ENCODE measurements at places on chromosomes 7 and 10.
A peak's percentile ranks its signal among the peaks of the same experiment; 100 is the strongest.

GRCh38 chr7:22565315-22565811, 65.4 kb upstream of the STEAP1B start:
- no peak for DNase-seq

- DNase-seq: no peak
Measured at GRCh38 chr7:44531421-44532380, 9.4 kb downstream of the NPC1L1 start.

GRCh38 chr10:126964190-126964589, 59.0 kb downstream of the DOCK1 start:
- DNase-seq: no peak

DNA sequence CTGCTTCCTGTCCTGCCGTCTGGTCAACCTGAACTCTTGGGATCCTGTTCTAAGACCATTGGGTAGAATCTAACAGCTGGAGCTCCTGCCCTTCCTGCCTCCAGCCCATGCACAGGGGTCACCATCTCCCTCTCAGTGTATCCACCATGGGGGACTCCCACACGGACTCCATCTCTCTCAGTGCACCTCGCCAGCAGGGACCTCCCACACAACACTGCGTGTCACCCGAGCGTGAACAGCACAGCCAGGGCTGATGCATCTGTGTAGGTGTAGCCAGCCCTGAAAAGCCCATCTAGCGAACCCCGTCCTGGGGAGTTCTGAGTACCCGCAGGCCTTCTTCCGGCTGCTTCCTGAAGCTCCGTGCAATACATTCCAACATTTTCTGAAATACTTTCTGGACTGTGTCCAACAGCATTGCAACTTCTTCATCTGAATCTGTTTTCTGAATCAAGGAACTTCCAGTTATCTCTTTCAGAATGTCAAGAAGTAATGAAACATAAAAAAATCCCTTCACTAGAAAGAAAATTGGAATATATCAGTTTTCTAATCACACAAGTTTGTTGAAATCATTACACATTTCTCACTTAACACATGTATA, 52.5 kb downstream of the NCAPG2 start:
- no peak for DNase-seq

DNA sequence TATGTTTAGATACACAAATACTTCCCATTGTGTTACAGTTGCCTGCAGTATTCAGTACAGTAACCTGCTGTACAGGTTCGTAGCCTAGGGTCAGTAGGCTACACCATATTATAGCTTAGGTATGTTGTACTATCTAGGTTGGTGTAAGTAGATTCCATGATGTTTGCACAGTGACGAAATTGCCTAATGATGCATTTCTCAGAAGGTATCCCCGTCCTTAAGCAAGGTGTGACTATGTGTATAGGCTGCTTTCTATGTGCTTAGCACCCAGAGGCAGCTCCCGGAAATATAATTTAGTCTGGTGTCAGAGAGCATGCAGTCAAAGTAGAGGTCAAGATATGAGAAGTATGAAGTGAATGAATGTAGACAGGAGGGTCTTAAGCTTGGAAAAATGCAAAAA, 9.8 kb downstream of the MAPK8 start:
- no peak for DNase-seq

- no peak for DNase-seq
Measured at GRCh38 chr7:17986851-17987250, 40.8 kb downstream of the PRPS1L1 start.

DNA sequence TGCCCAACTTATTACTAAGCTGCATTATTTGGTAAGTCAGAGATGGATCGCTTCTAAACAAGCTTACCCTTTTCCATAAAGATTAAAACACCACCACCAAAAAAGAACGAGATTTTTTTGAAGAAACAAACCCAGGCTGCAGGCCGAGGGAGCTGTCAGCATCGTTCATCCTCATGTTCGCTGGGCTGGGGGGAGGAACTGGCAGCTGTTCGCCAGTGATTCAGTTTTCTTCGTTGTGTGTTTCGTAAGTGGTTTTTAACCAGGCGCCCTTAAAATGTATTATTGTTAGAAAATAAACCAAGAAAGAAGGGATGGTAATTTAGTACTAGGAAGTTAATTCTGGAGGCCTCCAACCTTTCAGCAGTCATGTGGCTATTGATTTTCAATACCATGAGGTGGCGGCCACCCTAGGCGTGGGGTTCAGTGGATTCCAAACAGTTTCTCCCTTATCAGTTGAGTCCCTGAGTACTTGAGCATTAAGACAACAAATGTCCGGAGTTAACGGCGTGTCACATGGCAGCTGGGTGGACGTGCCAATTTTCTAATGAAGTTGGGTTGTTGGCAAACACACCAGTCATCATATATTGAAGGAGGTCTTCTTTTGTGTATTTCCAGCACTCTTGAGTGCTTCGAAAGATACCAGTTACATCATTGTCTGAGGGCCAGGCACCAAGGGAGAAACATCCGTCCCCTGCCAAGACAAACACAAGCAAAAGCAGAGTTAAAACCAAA, 173.2 kb downstream of the EBF3 start:
- DNase-seq: no peak

GRCh38 chr7:129553899-129554461, 51.6 kb downstream of the SMKR1 start:
- peak; percentile 40 for DNase-seq

DNA sequence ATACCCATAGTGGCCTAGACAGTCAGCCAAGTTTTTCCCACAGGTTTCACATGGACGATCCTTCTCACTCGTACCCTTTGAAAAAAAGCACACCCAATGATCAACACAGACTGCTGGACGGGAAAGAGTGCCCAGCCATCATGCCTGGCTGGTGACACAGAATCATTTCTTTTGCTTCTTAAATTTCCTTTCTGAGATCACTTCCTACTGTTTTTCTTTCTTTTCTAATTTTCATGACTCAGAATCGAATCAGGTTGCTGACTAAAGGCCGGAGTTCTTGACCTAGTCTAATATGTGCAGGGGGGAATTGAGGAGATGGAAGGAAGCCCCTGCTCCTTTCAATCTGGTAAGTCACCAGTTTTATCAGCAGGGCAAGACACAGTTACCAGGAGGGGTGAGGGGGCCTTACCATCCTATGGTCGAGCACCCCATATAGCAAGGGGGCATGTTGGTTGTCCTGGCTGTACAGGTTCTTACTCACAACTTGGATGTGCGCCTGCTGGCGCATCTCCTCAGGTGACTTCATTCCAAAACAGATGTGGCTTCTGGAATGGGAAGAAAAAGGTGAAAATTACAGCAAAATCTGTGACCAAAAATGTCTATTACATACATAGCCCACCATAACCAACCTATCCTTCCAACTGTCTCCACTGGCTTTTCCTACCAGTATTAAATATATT, 3.5 kb downstream of the POLR3A start:
- no peak for DNase-seq

DNA sequence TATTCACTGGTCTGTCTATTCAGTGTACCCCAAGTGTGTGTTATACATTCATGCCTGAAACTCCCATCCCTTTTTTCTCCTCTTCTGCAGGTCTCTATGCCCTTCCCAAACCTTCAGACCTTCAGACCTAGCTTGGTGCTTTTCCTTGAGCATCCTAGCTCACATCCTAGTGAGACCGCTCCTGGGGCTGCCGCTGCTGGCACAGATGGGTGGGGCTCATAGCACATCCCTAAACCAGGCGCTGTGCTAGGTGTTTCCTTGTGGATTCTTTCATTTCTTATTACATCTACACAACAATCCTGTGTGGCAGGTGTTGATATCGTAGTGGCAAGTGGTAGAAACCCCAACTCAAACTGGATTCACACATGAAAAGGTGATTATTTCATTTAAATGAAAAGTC, 43.2 kb downstream of the PRR15 start:
- DNase-seq: no peak

DNA sequence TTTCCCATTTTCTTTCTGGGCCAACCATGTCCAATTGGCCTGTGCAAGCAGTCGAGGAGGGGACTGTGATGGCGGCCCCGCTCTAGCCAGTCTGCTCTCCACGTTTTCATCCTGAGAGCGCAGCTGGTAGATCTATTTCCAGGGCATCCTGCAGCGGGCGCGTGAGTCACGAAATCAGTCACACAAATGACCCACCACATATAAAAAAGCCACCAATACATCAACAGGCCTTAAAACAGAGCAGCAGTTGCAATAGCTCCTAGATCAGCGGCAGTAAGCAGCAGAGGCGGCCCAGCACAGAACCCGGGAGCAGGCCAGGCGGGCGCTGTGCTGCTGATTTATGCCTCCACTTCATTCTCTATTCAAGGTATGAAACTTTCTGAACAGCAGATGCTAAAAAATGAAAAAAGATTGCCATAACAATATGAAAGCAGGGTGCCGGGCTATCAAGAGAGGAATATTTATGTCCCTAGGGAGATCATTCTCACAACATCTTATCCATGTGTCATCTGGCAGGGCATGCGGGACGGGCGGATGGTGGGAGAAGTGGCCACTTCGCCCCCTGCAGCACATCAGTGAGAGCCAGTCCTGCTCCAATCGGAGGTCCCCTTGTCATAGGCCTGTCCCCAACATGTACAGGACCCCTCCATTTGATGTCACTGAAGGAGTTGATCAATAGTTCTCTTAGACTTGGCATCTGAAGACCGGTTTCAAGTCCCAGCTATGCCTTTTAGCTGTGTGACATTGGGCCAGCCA, 98.0 kb upstream of the GPR26 start:
- DNase-seq: no peak

GRCh38 chr7:79979437-79979836, 155.2 kb upstream of the GNAI1 start:
- no peak for DNase-seq

GRCh38 chr7:20474249-20474648, 141.2 kb upstream of the ABCB5 start:
- DNase-seq: no peak

GRCh38 chr7:137657476-137658189, 189.1 kb downstream of the DGKI start:
- no peak for DNase-seq

DNA sequence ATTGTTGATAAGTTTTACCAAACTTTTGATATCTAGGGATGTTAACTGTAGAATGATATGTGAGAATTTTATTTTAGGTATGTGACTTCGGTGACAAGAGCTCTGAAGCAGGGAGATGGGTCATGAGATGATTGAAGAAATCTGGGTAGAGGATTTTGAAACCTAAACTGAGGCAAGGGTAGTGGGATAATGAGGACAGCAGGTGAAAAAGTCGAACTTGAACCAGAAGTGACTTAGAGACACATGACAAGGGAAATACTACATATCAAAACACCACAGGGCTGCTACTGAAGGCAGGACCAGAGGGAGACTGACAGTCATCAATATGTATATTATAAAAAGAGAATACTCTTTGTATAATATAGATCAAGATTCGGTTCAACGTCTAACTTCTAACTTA, 113.2 kb downstream of the WDFY4 start:
- no peak for DNase-seq

GRCh38 chr10:3068201-3068967, 1.0 kb downstream of the PFKP start:
- DNase-seq: peak; percentile 50

GRCh38 chr7:117212969-117213877, 109.6 kb downstream of the WNT2 start:
- DNase-seq: peak; percentile 36

DNA sequence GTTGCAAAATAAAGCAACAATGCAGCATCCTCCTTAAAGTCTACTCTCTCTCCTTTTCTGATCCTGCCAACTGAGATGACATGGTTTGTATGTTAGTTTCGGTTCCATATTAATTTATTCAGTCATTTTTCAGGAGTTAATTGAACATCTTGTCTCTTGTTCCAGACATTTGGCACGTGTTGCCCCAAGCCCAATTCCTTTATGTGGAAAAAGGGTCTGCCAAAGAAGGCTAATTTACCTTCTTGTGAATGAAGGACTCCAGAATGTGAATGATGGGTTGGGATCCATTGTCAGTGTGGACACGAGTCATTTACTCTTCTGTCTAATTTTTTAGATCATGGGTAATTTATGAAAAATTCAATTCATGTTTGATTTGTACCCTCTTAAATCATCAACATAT, 350.9 kb upstream of the LRGUK start:
- DNase-seq: no peak

GRCh38 chr10:8055420-8056349, 1.2 kb downstream of the GATA3 start:
- DNase-seq: no peak

- no peak for DNase-seq
Measured at GRCh38 chr10:22453320-22453719, 108.0 kb downstream of the SPAG6 start.

DNA sequence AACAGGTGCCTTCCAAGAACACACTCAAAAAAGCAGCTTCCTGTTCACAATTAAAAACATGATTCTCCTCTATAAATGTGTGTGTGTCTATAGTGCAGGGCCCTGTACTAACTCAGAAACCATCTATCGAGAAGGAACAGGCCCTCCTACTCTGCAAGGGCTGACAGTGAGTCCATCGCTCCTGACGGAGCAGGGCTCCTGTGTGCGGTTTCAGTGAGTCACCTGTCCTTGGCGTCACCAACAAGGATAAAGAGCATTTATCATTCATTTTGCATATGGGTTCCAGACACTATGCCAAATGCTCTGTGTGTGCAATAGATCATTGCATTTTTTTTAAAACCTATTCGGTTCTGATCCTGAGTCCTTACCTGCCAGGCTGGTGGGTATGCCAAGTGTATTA, 63.7 kb downstream of the TACC2 start:
- DNase-seq: no peak

DNA sequence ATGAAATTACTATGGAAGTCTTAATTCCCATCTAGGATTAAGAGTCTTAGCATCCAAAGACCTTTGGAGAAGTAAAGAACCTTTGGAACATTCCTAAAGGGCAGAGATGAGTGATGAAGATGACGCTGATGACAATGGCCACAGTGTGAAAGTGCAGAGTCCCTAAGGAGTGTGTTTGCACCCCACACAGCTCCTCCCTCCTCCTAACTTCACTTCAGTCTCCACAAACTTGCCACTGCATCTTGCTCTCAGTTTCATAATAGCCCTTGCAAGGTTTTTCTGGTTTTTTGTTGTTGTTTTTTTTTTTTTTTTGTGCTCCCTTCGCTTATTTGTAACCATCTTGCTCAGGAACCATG, 117.5 kb upstream of the ANLN start:
- no peak for DNase-seq

DNA sequence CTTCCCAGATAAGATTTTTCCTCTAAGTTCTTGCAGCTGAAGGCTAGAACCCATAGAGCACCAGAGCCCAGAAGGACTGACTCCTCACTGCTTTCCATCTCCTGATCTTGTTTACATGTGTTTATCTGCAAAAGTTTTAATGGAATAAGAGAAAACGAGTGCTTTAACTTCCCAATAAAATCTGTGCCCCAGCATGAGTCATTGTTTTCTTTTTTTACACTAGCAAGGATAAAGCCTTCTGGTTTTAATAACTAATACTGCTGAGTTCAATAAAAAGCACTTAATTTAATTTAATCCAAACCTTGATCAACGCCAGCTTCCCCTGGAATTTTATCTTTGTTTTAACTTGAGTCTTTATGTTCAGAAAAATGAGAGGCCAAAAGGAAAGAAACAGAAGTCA, 227.6 kb downstream of the HPSE2 start:
- no peak for DNase-seq

All from stimulated activated CD4-positive, alpha-beta T cell treated with anti-CD3 and anti-CD28 coated beads, TNF-alpha, amount 100 ng/mL, for 24 hours (primary cell).